NCI-H510A treated with DMSO at 0.1 percent for 48 hours (cell line): ENCODE measurements at places on chromosomes 2 and 18.
A peak's percentile ranks its signal among the peaks of the same experiment; 100 is the strongest.

DNA sequence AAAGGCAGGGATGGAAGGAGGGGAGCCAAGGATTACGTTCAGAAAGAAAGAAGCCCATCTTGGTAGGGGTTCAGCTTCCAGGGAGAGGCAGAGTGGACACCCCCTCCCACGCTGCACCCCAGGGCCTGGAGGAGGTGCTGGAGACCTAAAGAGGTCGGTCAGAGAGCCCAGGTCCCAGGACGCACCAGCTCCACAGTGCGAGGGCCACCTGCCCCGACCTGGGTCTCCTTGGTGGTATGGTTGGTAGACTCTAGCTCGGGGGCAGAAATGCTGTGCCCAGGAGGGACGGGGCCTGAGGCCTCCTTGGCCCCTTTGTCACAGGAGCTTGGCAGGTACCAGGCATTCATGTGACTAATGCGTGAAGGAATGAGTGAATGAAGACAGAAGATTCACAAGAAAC lies 87.1 kb upstream of the RAB6C start:
- DNase-seq = no peak

DNA sequence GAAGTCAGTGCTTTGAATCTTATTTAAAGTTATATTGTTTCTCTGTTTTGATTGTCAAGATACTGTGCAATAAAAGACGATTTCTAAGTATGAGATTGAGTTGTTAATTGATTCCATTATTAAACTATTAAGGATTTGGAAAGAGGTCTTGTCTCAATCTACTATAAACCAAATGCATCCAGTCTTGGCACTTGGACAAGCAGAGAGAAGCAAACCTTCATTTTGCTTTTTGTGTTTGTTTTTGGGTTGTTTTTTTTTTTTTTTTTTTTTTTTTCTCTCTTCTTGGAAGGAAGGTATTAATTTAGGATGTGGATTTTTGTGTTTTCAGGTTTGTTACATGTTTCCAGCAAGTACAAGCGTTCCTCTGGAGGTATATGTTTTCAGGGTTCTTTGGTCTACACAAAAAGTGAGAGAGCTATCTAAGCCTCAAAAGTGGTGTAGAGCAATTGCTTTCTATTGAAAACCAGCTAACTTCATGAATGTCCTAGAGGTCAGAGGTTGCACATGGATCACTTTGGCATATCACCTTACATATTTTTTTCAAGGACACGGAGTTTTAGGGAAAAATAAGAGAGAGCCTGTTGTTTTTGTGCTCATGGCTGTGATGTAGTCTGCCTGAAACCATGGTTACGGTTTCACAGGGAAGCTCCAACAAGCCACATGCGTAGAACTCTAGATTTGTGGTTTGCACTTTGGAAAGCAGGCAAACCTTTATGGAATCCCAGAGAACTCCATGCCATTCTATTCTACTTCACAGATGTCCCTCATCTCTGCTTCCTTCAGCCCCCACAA lies 1.8 kb downstream of the PRKCE start:
- DNase-seq = no peak

DNA sequence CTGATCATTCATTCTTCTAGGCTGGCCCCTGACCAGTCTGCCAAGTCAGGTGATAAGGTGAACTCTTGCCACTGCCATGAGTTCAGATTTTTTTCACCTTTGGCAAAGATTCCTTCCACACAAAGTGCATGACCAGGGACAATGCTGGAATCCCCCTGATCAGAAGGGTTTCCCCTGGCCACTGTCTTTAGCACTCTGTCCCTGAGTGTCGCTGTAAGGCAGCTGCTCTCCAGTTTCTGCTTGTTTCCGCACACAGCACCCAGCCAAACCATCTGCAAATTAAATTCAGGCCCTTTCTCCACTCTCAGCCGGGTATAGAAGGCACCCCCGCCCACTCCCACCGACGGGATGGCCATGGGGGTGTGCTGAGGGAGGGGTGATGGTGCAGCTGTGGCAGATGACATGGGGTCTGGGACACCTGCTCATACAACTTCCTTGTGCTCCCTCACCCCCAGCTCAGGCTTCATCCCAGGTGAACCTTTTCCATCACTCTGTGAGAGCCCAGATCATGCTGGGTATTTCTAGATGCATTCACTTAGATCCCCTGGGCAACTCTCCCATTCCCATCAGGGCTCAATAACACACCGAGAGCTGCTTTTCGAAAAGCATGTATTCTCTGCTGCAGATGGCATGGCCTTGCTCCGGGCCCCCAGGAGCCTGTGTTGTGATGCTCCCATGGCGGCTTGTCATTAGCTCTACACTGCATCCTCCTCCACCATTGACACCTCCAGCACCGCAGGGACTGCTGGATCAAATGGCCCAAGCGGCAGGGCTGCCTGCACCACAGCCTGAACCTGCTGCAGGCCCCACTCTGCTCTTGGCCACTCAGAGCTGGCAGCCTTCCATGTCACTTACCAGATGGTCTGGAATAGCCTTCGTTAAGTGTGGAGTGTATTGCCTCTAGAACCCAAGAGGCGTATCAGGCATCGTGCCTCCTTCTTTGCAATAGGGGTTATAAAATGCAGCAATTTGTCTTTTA lies 52.3 kb upstream of the ROCK2 start:
- DNase-seq = peak; percentile 37

GRCh38 chr18:44098551-44099098 lies 582.1 kb upstream of the SETBP1 start:
- no peak for DNase-seq

- DNase-seq = no peak
Observed at GRCh38 chr2:201344663-201345366, 12.3 kb downstream of the FLACC1 start.

DNA sequence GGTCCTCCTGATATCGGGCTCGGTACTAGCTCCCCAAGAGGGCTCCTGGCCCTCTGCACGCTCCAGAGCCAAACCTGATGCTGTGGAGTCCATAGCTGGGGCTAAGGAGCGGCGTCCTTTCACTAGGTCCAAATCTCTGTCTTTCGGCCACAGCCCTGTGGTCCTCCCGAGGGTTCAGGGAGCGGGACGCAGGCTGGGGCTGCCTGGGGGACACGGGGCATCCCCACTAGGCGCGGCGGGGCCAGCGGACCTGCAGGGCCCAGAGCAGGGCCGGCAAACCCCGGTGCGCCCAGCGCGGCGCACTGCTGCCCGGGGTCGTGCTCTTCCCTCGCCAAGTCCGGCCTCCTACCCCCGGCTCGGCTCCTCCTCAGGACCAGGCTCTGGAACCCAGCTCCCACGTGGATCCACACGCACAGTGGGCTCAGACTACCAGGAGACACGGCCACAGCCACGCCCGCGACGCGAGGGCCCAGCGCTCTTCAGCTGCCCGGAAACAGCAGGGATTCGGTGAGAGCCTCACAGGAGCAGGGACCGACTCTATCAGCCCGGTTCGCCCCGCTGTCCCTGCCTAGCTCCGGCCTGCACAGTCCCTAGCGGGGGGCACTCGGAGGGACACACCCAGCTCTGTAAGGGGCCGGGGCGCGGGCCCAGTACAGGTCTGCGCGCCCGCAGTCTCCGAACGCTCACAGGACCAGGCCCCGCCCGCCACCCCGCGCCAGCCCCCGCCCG lies 593 bp downstream of the ZNF514 start:
- DNase-seq = peak; percentile 19

DNA sequence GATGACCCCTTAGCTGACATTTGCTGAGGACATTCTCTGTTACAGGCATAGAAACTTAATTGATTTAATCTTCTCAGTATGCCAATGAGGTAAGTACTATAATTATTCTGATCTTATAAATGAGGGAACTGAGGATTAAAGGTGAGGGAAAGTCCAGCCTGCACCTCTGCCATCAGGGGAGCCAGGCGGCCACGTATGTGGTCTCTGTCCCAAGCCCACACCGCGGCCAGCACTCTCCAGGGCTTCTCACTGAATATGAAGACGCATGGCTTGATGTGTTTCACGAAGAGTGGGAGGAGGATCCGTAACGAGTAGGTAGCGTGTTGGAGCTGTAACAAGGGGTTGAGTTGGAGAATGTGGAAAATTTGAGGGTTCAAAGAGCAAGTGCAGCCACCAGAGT lies 154.4 kb downstream of the TMEM18 start:
- DNase-seq = no peak

DNA sequence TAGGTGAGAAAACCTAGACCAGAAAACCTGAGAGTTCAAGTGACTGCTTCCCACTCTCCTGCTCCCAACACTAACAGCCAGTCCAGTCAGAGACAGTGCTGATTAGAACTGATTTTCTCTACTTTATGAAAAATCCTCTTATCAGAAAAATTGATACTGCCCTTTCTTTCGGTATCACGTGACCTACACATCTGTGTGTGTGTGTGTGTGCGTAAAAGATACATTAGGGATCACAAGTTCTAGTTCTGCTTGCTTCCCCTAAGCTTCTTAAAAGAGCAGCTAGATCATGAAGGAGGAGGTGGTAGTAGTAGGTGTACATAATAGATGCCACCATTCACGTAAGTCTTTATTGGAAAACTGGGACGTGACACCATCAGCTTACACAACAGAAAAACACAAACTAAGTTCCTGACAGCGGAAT lies 1.5 kb downstream of the ARL5A start:
- DNase-seq = no peak

DNA sequence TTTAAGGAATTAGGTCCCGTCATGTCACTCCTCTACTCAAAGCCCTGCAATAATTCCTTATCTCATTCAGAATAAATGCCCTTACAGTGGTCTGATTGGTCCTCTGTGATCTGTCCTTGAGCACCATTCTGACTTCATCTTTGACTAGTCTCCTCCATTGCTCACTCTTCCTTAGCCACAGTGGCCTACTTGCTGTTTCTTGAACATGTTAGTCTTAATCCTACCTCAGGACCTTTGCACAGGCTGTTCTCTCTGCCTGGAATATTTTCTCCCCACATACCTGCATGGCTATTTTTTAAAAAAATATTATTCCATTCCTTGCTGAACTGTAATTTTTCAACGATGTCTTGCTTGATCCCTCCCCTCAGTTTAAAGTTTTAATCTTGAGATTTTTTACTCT lies 48.0 kb downstream of the QPCT start:
- no peak for DNase-seq

DNA sequence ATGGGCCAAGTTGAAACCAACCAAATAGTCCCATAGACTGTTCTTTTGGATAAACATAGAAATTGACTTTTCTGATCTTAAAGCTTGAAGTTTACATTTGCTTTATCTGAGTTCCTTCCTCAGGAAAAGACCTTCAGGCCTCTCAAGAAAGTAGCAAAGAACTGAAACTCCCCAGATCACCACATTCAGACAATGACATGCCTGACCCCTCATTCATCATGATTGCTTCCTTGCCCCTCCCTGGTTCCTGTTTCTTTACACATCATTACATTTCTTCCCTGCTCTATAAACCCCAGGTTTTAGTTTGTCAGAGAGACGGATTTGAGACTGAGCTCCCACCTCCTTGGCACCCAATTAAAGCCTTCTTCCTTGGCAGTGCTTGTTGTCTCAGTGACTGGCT lies 83.6 kb upstream of the ST3GAL5 start:
- DNase-seq = no peak

DNA sequence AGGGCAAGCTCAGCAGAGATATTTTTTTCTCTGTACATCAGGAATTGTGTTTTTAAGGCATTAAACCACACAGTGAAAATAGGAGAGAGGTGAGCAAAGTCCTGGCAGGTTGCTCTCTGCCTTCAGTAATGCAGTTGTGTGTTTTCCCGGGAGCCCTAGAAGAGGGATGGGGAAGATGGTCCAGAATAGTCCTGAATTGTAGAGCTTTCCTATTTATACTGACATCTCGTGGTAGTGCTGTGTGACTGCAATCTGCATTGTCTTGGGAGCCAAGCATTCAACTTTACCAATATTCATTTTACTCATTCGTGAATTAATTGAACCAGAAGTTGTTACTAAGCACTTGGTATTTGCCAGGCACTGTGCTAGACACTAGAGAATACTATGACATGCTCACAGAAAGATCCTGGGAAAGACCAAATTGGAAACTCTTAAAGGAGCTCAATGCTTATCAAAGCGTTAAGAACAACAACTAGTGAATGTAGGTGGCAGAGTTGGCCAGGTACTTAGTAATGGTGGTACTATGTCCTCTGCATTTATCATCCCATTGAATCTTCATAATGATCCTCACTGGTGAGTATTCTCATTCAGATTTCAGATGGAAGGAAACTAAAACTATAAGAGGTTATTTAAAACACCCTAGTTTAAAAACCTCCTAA lies 214.6 kb downstream of the TRIB2 start:
- peak; percentile 21 for DNase-seq

DNA sequence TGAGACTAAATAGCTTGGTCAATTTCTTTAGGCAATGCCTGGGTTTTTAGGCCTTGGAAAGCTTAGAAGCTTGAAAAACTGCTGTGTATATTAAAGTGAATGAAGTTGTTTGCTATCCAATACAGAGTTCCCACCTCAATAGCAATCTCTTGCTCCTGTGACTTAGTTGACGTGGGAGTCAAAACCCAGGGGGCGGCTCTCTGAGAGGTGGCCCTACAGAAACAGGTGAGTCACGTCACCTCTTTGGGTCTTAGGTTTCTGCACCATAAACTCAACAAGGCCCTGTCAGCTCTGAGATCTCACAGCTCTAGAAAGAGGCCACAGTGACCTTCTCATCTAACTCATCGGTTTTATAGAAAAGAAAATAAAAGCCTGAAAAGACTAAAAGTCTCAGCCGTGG lies 79.6 kb downstream of the ADD2 start:
- no peak for DNase-seq

DNA sequence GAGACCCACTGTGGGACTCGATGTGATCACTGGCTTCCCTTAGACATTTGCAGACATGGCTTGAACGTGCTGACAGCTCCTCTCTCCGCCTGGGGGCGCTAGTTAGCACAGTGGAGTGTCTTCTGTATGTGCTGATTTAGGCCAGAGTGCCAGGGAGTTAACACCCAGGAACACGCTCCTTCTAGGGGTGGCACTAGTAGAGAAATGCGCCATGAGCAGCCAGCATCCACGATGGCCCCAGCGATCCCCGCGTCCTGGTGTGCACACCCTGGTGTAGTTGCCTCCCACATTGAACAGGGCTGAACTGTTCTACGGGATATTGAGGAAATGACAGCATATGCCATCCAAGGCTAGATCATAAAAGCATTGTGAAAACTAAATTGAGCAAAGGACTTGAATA lies 11.4 kb upstream of the NMUR1 start:
- no peak for DNase-seq

GRCh38 chr2:224354632-224355211 lies 47.2 kb downstream of the FAM124B start:
- no peak for DNase-seq

DNA sequence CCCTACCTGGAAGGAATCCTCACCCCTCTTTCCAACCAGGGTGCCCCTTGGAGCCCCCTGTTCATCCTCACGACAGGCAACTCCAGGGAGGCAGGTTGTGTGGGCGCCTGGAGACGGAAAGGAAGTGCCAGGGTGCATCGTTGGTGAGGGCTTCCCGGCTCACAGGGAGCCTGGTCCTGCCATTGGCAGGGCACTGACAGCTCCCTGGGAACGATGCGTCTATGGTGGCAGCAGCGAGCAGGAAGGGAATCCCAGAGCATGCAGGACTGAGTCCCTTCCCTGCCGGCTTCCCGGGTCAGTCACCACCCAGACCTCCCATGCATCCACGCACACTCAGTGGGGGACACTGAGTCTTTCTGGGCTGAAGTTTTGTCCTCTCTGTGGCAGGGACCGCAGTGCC lies 117.6 kb downstream of the INHBB start:
- peak; percentile 11 for DNase-seq

- no peak for DNase-seq
Observed at GRCh38 chr2:216659276-216659675, 26.1 kb downstream of the IGFBP2 start.

GRCh38 chr2:1366546-1367134 lies 46.6 kb upstream of the TPO start:
- DNase-seq = peak; percentile 42

- DNase-seq = no peak
Observed at GRCh38 chr2:123002660-123003248, 1022.3 kb upstream of the CNTNAP5 start.
